ENCODE measurements at places on chromosomes 5 and 9.
A peak's percentile ranks its signal among the peaks of the same experiment; 100 is the strongest.

- DNase-seq: no peak
Measured at GRCh38 chr9:3946840-3947587, 352.9 kb downstream of the GLIS3 start.

GRCh38 chr5:94433397-94434163, 184.8 kb downstream of the KIAA0825 start:
- peak; percentile 81 for DNase-seq

- no peak for DNase-seq
Measured at GRCh38 chr5:56037531-56038010, 42.8 kb upstream of the IL6ST start.

DNA sequence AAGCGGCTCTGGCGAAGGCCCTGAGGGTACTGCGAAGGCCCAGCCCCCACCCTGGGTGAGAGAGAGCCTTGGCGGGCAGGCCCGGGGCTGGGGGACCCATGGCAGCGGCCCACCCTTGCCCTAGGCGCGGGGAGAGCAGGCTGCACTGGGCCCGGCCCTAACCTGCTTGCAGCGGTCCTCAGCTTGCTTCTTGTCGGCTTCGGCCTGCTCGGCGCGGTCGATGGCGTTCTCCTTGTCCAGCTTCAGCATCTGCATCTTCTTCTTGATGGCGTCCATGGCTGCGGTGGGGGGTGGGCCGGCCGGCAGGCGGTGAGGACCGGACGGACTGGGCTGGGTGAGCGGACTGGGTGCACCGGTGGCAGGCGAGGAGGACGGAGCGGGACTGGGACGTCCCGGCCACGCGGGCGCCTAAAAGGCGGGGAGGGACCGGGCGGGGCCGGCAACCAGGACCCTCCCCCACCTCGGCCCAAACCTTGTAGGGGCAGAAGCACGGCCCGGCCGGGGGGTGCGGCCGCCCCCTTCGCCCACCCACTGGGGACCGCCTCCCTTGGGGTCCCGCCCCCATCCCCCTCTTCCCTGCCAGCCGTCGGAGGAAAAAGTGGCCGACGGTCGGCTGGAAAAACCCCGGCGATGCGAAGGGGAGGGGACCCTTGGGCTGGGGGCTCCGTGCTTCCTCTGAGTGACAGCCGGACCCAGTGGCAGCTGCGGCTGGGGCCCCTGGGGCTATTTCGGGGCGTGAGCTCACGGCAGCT, at the start of gene TPM2:
Gene TPM2, minus strand, starts transcription at position 384 of the 752 bp plus-strand sequence. Its CDS starts 108 bp downstream, at position 276.
- DNase-seq: peak; percentile 86

DNA sequence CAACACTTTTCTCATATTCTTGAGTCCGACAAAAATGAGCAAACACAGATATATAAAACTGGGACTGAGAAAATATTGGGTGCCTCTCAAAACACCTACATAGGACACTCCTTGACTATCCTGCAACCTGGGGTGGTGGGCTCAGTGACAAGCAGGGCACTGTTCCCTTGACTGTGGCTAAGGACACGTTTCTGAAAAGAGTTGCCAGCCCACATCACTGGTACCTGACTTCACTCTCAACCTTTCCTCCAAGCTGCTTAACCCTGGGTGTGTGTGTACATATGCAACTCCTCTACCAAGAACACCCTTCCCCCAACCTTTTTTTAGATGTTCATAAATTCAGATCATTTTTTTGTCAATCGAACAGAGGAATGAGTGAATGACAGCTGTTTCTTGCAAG, 148.7 kb downstream of the ACTL7B start:
- DNase-seq: no peak

GRCh38 chr5:172952034-172952511, 7.2 kb upstream of the RPL26L1 start:
- no peak for DNase-seq

GRCh38 chr5:32771037-32771436, 59.9 kb downstream of the NPR3 start:
- DNase-seq: no peak

DNA sequence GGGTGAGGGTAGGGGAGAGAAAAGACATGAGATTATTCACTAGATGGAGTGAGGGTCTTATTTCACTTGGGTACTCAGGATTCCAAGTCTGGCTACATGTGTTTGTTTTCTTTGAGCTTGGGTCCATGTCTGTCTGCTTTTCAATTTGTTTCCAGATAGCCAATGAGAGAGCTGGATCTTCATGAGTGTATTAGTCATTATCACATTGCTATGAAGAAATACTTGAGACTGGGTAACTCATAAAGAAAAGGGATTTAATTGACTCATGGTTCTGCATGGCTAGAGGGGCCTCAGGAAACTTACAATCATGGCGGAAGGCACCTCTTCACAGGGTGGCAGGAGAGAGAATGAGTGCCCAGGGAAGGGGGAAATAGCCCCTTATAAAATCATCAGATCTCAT, 196.8 kb upstream of the TRIM32 start:
- peak; percentile 17 for DNase-seq

- peak; percentile 27 for DNase-seq
Measured at GRCh38 chr5:39167141-39167971, 52.0 kb downstream of the FYB1 start.

GRCh38 chr9:89668216-89668865, 63.5 kb downstream of the GADD45G start:
- peak; percentile 38 for DNase-seq
